Upper lobe of right lung (tissue), 1 donor: ENCODE measurements at places on chromosomes 5 and 9.

- no peak for DNase-seq
Observed at GRCh38 chr9:120490888-120491595, 88.9 kb downstream of the CDK5RAP2 start.

- DNase-seq: peak; percentile 57
Observed at GRCh38 chr5:135449644-135450043, 2.5 kb upstream of the DCANP1 start.

DNA sequence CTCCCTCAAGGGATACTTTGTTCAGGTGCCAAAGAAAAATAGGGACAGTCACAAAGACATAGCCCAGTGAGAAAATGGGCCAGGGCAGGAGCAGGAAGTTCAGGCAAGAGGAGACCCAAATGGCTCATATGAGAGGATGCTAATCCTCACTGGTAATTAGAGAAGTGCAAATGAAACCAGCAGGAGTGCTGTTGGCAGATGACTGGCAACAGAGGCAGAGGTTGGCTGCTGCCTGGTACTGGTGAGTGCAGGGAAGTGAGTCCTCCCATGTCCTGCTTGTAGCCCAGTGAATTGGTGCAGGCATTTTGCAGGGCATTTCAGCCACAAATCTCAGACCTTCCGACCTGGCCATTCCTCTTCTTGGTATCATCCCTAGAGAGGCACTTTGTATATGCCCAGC is 23.5 kb downstream of the ODF2 start:
- no peak for DNase-seq

DNA sequence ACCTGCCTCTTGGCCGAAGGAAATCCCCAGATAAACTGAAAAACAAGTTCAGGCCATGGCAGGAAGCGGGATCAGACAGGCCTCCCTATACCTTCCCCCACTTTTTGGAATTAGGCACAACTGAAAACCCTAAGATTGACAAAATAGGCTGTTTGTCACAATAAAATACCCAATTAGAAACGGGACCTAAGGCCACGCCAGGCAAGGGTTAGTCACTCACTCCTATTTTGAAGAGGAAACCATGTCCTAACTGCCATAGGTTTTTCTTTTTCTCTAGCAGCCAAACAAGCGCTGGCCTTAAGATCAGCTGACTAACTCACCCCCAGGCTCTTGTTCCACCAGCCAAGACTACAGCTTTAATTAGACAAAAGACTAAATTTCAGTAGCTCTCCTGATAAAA is 11.9 kb downstream of the FBP2 start:
- no peak for DNase-seq

DNA sequence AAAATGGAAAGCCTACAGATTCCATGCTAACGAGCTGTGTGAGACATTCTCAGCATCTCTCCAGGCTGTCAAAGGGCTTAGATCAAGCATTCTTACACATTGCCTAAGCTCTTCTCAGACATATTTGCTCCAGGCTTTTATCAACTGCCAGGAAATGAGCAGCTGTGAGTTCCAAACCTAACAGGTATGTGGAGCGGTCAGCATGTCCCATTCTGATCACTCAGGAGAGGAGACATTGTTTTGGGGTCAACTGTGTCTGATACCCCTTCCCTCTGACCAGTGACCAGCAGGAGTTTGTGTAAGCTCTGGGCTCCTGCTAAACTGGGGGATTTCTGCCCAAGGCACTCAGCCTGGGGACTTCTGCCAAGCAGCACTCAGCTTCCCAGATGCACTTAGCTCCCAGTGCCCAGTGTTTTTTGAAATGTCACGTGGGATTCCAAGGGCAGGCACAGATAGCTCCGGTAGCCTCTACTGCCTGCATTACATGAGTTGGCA is 229.1 kb downstream of the SEC61B start:
- DNase-seq: no peak

- DNase-seq: no peak
Observed at GRCh38 chr9:82184524-82184923, 196.0 kb downstream of the SPATA31D1 start.

- no peak for DNase-seq
Observed at GRCh38 chr9:112856200-112856599, 34.5 kb downstream of the SLC46A2 start.

DNA sequence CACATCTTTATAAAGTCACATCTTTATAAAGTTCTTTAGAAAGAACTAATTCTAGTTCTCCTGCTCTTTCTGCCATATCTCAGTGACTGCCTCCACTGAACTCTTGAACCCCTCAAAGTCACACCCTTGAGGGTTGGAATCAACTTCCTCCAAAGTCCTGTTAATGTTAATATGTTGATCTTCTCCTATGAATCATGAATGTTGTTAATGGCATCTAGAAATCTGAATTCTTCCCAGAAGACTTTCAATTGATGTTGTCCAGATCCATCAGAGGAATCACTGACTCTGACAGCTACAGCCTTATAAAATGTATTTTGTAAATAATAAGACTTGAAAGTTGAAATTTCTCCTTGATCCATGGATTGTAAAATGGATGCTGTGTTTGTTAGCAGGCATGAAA is 213.4 kb downstream of the COX7C start:
- DNase-seq: no peak

- no peak for DNase-seq
Observed at GRCh38 chr9:81293651-81294050, 395.7 kb downstream of the TLE1 start.

GRCh38 chr5:56004874-56005273 is 10.1 kb upstream of the IL6ST start:
- DNase-seq: no peak

DNA sequence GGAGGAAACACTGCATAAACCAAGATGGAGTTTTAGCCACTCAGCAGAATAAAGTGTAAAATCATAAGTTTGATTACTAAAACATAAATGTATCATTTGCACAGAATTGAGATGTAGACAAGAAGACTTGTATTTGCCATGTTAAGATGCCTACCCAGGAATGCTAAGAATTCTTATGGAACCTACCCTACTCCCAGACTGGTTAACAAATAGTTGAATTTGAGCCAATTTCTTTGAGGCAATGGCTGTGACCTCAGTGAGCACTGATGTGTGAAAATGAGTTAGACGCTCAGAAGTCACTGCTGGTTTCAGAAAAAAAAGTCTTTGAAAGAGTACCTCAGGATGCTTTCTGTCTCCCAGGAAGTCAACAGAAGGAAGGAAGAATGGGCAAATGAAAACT is 95.6 kb downstream of the ESM1 start:
- DNase-seq: no peak

- DNase-seq: no peak
Observed at GRCh38 chr5:1155191-1156032, 43.5 kb upstream of the SLC12A7 start.

GRCh38 chr9:20300430-20301115 is 321.7 kb downstream of the MLLT3 start:
- DNase-seq: no peak

DNA sequence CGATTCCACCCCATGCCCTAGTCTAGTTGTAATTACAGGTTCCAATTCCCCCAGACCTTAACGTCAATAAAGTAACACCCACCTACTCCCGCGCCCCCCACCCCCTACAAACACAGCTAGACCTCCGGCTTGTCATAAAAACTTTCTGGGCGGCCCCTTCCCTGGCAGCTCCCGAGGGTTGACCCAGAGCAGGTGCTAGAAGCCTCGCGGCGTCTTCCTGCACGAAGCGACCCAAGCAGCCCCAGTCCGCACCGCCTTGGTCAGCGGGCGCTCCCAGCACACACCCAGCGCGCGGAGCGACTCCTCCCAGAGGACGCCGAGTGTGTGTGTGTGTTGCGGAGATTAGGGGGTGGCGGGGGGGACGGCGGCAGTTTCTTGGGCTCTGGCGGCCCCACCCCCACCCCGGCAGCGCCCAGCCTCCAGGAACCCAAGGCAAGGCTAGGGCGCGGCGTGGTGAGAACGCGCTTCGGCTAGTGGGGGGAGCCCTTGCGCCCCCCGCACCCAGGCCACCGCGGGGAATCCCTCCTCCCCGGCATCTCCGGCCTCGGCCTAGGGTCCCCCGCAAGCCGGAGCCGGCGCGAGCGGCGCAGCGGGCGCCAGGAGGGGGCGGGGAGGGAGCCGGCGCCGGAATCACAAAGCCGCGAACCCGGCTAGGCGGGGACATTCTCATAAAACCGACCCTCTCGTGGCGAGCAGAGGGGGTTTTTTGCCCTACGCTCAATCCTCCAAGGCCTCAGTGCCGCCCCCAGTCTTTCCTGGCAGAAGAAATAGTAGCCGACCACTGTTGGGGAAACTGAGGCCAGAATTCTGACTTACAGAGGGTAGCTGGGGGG is 2.2 kb downstream of the PCDH1 start:
- peak; percentile 84 for DNase-seq

GRCh38 chr9:137499858-137500661 is 40.9 kb upstream of the NSMF start:
- DNase-seq: peak; percentile 56

DNA sequence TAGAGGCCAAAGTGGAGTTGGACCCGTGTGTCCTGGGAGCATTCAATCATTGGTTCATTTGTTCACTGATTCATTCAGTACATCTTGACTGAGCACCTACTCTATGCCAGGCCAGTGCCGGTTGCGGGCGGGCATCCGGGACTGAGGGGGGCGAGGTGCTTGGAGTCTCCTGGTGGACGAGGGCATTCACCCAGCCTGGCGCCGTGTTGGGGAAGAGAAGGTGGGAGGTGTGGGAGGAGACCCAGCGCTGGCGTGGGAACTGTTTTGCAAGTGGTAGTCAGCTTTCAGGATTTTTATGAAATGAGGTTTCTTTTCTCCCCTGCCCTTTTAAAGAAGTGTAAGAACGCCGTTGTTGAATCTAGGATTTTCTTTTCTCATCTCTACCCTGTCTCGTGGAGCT is 37.2 kb downstream of the NCS1 start:
- no peak for DNase-seq
